Activated CD4-positive, alpha-beta T cell treated with anti-CD3 and anti-CD28 coated beads, Interleukin-2, amount 10 ng/mL, durations not matched to agents 7 days and 5 days (primary cell): ENCODE measurements at places on chromosomes 5 and 9.

DNA sequence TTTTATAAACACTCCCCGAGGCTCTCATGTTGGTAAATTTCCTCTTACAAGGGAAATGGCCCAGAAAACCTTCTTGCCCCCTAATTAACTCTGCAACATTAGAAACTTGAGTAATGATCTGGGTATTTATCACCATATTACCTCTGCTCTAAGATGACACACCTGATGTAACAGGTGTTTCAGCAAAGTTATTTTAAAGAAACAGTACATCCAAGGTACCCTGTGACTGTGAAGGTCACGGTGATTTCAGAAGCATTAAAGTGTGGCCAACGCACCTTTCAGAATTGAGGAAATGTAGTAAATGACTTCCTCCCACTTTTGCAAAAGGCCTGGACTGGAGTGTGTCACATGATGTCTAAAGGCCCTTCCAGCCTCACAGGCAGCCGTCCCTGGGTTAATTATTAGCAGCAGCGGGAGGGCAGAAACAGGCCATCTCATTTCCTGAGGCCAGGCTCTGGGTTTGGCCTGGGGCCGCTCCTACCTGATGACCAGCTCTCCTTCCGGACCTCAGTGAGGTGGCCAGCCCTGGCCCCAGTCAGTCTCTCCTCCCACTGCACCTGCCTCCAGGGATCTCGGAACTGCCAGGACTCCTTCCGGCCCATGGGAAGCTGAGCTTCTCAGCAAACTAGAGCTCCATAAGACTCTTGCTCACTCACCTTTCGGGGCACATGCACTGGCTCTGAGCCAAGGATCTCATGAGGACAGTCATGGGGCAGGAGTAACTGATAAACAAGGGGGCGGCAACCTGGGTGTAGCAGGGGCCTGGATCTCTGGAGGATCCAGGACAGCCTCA is 20.7 kb downstream of the PTPN3 start:
- H3K27ac ChIP-seq: no peak overlapping the region
- H3K27me3 ChIP-seq: peaks cover 33% of the 10 kb centered on the region
- no peak overlapping the region for H3K4me3 ChIP-seq

DNA sequence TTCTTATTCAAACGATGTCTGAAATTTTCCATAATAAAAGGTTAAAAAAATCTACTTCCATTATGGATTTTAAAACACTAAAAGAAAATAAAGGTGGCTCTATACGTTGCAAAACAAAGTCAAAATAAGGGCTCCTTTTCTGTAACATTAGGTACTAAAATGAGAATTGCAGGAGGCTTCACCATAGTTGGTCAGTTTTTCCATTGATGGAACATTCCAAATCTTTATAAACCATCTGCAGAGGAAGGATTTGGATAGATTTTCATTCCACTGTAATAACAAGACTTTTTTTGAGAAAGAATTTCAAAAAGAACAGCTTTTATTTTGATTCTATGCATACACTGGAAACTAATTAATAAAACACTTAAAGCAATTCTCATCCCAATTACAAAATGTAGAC is 145.6 kb downstream of the LURAP1L start:
- no peaks in the 10 kb centered on the region for H3K36me3 ChIP-seq
- no peak for DNase-seq
- no peaks in the 10 kb centered on the region for H3K27me3 ChIP-seq
- H3K4me1 ChIP-seq: no peaks in the 10 kb centered on the region

DNA sequence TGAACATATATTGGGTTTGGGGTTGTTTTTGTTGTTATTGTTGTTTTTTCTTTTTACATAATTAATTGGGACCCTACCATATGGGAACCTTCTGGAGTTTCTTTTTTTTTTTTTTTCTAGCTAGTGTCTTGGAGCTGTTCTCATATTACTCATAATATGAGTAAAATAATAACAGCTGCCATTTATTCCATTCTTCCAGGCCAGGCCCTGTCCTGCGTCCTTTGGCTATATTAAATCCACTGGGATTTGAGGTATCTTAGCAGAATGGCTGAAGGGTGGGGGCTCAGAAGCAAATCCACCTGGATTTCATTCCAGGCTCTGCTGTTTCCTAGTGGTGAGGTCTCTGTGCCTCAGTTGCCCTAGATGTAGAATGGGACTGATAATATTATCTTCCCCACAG is 47.2 kb upstream of the RPL26L1 start:
- H3K27ac ChIP-seq: no peak overlapping the region
- H3K27me3 ChIP-seq: no peaks in the 10 kb centered on the region
- H3K4me3 ChIP-seq: no peak overlapping the region
- no peaks in the 10 kb centered on the region for H3K4me1 ChIP-seq

DNA sequence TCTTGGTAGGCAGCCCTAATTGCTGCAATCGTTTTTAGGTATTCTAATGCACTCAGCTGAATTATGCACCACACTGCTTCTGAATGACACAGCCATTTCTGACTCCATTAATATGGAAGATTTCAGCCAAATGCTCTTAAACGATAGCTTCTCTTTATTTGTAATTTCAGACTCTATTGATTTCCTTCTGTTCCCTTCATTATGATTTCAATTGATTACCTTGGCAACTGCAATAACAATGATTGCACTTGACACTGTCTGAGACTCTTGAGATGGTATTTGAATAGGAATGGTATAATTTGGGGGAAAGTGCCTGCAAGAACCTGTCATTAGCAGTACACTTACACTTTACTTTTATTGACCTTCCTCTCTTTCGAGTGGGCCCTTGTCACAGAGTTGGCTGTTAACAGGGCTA is 296.1 kb upstream of the DMAC1 start:
- no peak overlapping the region for H3K27ac ChIP-seq
- H3K36me3 ChIP-seq: no peaks in the 10 kb centered on the region
- no peaks in the 10 kb centered on the region for H3K27me3 ChIP-seq
- no peak overlapping the region for H3K4me3 ChIP-seq
- DNase-seq: no peak

GRCh38 chr9:99490729-99491128 is 268.6 kb downstream of the SEC61B start:
- no peaks in the 10 kb centered on the region for H3K36me3 ChIP-seq
- H3K4me3 ChIP-seq: no peak overlapping the region
- DNase-seq: no peak

GRCh38 chr9:70117835-70118319 is 74.2 kb downstream of the MAMDC2 start:
- no peak overlapping the region for H3K27ac ChIP-seq
- H3K36me3 ChIP-seq: no peaks in the 10 kb centered on the region
- H3K4me3 ChIP-seq: no peak overlapping the region
- H3K4me1 ChIP-seq: no peaks in the 10 kb centered on the region
- H3K27me3 ChIP-seq: peaks cover 10% of the 10 kb centered on the region

GRCh38 chr5:177107159-177107558 is 20.4 kb downstream of the FGFR4 start:
- no peak overlapping the region for H3K27ac ChIP-seq
- no peak overlapping the region for H3K4me3 ChIP-seq
- no peak for DNase-seq
- peaks cover 4% of the 10 kb centered on the region for H3K4me1 ChIP-seq

- peaks cover 3% of the 10 kb centered on the region for H3K27me3 ChIP-seq
- no peaks in the 10 kb centered on the region for H3K36me3 ChIP-seq
- DNase-seq: no peak
- peaks cover 7% of the 10 kb centered on the region for H3K4me1 ChIP-seq
These were observed 413.0 kb downstream of the ZNF608 start for GRCh38 chr5:124333298-124333979.

DNA sequence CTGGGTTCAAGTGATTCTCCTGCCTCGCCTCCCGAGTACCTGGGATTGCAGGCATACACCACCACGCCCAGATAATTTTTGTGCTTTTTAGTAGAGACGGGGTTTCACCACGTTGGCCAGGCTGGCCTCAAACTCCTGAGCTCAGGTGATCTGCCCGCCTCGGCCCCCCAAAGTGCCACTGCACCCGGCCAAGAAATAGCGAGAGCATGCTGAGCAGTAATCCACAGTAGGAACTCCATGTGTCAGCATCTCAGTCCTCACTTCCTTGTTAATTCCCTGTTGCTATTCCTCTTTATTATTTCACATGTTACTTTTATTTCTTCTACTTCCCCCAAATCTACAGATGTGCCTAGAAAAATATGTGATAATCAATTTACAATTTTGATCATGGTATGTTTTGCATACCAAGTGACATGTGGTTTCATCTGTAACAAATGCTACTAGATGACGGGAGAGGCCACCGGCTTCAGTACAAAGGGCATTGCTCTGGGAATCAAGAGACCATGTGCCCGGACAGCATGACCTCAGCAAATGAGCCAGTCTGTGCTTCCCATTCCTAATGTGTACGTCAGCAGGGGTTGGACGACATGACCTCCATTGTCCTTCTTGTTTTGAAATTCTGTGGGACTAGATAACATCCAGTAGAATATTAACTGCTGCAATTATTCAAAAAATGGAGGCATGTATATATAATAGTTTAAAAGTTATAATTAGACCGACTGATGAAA is 61.6 kb downstream of the FNBP1 start:
- H3K4me3 ChIP-seq: no peak overlapping the region
- no peak overlapping the region for H3K27ac ChIP-seq
- no peaks in the 10 kb centered on the region for H3K27me3 ChIP-seq
- H3K36me3 ChIP-seq: peaks cover 57% of the 10 kb centered on the region
- no peak for DNase-seq

GRCh38 chr5:132813599-132814502 is 749 bp downstream of the SOWAHA start:
- H3K4me1 ChIP-seq: peaks cover 7% of the 10 kb centered on the region
- no peak overlapping the region for H3K4me3 ChIP-seq
- peak; percentile 24 for DNase-seq
- H3K36me3 ChIP-seq: no peaks in the 10 kb centered on the region
